Stimulated activated CD4-positive, alpha-beta T cell treated with anti-CD3 and anti-CD28 coated beads, Interleukin-2, amount 100 ng/mL, for 4 hours (primary cell): ENCODE measurements at places on chromosomes 6 and 20.

- no peak for DNase-seq
These were observed 1.2 kb downstream of the IFNGR1 start for GRCh38 chr6:137217801-137218472.

- no peak for DNase-seq
These were observed 184.5 kb upstream of the MARCKS start for GRCh38 chr6:113672491-113673149.

GRCh38 chr20:49768204-49769047 lies 44.2 kb upstream of the SLC9A8 start:
- no peak for DNase-seq

GRCh38 chr20:42836339-42836738 lies 353.4 kb downstream of the PTPRT start:
- DNase-seq = no peak

DNA sequence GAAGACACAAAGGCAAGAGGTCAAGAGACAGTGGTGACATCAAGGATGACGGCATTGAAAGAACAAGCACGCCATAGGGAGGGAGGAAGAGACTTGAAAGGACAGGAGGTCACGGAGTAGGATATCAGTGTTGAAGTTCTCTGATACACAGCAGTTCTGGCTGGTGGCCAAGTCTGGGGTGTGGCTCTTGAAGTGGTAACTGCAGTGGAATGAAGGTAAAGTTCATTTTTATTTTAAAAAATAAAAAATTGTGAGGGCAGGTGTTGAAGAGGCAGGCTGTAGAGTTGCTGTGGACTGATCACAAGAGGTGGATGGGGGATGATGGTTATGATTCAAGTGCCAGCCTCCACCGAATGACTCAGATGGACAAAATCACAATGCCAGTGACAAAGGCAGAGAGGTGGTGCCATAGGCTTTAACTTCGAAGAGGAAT lies 53.2 kb upstream of the BMP2 start:
- no peak for DNase-seq

DNA sequence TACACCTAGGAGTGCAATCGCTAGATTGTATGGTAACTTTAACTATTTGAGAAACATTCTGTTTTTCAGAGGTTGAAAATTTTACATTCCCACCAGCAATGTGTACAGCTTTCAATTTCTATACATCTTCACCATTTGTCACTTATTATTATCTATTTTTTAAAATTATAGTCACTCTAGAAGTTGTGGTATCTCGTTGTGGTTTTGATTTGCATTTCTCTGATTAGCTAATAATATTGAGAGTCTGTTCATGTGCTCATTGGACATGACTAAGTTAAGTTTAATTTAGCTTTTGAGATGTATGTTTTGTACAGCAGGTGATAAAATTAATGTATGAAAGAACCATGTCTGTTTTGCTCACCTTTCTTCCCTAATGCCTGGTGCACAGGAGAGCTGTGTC lies 34.8 kb upstream of the PLCB1 start:
- no peak for DNase-seq

- DNase-seq = no peak
These were observed 13.4 kb downstream of the TRIM38 start for GRCh38 chr6:25975923-25976560.

DNA sequence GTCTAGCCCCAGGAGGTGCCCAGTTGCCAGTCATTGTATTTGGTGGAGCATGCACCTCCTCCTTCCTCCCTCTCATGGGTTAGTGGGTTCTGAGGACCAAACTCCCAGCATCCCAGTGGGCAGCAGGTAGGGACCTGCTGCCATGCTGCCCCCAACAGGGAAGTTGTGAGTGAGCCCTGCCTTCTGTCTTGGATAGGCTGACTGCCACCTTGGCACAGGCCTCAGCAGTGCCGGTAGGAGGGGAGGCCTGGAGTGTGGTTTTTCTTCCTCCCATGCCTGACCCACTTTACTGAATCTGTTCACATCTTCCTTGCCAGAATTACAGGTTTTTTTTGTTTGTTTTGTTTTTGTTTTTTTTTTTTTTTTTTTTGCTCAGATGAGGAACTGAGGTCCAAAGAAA lies 24.5 kb downstream of the PLCG1 start:
- DNase-seq = no peak

- no peak for DNase-seq
These were observed 347.6 kb downstream of the TPBG start for GRCh38 chr6:82711105-82711827.

GRCh38 chr20:47985092-47985850 lies 200.0 kb upstream of the SULF2 start:
- DNase-seq = no peak

GRCh38 chr20:37417617-37418467 lies 71.9 kb downstream of the SRC start:
- no peak for DNase-seq

DNA sequence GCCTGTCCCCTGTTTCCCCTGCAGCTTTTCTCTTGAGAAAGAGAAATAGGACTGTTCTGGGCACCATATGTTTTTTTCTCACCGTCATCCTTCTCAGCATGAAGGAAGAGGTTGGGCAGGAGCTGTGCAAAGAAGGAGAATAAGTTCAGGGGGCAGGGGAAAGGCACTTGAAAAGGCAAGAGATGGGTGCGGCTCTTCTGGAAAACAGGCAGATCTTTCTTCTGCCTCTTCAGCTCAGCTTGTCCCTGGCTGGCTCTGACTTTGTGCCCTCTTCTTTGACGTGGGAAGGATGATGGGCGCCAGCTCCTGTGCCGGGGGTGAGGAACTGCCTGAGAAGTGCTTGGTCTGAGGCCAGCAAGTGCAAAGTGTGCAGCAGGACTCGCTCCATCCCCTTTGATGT lies 206.5 kb downstream of the DOK5 start:
- no peak for DNase-seq
